ENCODE measurements at places on chromosomes 3 and 15.

DNA sequence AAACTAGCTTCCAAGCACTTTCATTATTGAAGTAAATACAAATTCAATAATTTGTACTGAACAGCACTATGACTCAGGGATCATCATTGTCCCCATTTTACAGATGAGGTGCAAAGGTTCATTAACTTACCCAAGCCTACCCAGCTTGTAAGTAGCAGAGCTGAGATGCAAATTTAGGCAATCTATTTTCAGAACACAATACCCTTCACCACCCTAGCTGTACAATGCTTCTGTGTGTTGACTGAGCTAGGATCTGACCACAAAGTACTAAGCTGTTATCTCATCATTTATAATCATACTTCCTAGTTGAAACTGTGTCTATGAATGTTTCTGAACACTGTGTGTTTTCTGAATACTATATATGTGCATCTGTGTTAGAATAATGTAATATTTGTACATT, 3.2 kb upstream of the ILDR1 start:
- no peak for DNase-seq

GRCh38 chr15:36936613-36937012, 163.7 kb downstream of the MEIS2 start:
- DNase-seq, result no peak

- no peak for DNase-seq
Observed at GRCh38 chr3:53216723-53217122, 39.1 kb downstream of the TKT start.

DNA sequence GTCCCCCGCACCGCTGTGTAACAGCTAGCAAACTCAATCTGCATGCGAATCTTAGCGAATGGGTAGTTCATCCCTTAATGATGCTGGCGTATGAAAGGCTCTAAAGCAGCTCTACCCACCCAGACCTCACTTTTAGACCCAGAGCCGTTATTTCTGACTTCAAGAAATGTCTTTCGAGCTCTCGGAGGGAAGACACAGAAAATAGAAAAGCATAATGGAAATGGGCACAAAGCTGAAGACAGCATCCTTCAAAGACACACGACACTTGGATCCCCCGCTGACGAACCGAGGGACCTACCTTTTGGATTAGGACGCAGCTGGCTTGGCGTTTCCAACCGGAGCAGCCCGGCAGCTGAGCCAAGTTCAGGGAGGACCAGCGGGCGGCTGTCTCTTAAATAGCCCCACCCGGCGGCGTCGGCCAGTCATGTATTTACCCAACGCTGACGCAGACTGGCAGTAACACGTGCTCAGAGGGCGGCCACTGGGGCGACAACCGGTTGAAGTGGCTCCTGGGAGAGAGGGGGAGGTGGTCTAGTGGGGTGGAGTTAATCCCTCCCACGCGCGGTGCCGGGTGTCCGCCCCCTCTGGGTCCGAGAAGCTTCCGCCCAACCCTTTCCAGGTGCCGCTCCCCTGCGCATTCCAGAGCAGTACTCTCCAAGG, 1.5 kb downstream of the CCK start:
- no peak for DNase-seq

- no peak for DNase-seq
Observed at GRCh38 chr15:89215627-89216026, 5.8 kb downstream of the RLBP1 start.

DNA sequence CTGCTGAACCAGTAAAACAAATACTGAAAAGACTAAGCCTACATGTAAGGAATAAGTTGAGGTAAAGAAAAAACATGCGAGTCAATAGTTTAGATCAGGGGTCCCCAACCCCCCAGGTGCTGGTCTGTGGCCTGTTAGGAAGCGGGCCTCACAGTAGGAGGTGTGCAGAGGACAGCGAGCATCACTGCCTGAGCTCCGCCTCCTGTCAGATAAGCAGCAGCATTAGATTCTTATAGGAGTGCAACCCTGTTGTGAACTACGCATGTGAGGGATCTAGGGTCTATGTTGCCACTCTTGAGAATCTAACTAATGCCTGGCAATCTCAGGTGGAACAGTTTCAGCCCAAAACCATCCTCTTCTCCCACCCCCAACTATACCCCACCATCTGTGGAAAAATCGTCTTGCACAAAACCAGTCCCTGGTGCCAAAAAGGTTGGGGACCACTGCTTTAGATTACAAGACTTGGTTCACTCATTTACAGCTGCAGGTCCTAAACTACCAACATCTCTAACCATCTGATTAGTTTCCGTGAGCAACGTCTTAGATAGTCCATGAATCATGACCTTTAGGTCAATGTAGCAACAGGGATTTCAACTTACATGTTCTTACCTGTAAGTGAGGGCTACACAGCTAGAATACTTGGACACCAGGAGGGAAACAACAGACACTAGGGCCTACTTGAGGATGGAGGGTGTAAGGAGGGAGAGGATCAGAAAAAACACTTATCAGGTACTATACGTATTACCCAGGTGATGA, 66.7 kb downstream of the TRANK1 start:
- DNase-seq, result no peak

DNA sequence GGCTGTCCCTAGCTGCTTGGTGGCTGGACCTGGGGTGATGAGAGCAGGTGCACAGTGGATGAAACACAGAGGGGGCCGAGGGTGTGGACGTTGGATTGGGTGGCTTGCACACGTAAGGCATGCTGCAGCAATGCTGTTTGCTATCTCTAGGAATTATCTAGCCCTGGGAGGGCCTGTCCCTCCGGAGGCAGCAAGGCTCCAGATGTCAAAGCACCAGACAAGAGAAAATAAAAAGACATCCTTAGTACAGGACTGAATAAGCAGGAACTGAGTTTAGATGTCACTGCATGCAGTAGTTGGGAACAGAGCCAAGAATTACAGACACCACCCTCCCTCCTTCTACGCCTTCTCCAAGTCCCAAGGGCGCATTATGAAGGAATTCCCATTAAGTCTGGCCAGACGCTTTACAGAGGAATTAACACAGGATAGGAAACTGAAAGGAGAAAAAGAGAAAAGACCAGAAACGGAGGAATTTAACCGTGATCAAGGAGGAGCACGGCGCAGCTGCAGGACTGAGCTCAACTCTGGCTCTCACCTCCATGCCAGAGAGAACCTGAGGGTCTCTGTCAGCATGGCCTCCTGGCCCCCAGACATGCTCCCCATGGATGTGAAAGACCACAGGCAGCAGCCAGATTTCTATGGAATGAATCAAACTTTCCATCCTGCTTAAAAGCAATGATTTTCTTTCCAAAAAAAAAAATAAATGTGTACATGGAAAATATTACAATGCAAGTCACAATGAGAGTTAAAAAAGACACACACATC, 13.8 kb downstream of the ATP10A start:
- no peak for DNase-seq

DNA sequence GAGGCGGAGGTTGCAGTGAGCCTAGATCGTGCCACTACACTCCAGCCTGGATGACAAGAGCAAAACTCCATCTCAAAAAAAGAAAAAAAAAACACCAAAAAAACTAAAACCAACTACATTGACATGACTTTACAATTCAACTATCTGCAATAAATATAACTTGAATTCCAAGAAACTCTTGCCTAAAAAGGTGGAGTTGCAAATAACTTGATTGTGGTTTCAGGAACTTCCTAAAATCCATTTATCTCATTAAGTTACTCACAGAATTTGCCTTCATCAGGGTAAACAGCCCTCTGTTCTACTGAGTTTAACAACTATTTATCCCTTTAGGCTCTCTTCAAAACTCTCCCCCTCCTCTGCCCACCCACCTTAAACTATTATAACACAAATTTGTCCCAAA, 2.7 kb upstream of the MAPK6 start:
- no peak for DNase-seq

DNA sequence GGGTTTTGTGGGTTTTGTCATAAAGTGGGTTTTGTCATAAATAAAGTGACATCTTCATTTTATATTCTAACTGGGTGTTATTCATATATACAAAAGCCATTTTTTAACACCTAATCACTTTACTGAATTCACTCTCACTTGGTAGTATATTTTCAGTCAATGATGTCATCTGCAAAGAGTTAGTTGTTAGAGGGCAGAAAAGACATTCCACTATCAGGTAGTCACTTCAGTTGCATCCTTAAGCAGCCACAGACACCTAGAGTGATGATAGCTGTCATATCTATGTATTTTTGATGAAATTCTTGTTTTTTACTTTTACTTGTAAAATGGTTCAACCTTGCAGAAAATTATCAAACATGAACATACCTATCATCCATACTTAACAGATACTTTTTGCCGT, 89.0 kb downstream of the DHX36 start:
- no peak for DNase-seq

DNA sequence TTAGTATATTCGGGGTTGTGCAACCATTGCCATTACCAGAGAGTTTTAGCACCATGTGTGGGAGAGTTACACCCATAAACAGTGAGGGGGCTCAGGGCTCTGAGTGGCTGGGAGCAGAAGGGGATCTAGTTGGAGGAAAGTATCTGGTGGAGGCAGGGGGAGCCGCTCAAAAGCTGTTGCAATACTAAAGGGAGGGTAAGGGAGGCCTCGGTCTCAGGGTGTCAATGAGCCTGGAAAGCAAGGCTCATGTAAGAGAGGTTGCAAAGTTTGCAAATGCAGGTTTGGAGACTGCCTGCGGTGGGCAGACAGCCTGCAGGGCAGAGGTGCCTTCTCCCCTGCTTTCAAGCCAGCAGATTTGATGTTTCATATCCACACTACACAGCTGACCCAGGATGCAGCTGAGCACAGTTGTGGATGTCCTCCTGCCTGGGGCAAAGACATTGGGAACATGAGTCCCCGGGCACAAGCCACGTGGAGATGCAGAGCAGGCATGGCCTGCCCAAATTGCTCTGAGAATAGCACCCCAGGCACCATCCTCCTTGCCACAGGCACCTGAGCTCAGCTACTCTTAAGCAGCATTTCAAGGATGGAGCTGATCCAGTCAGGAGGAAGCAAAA, 181.4 kb downstream of the TLE3 start:
- DNase-seq, result no peak

All from CD4-positive, alpha-beta T cell treated with Interleukin-17A for 1 hour (primary cell).